ENCODE measurements at places on chromosomes 1 and 21. TPM values are rescaled to one million over a fixed set of nuclear protein-coding genes. Genes with fewer than 3 reads are reported as not detected.

GRCh38 chr1:33519240-33519884 lies 46.9 kb downstream of the ZSCAN20 start:
- DNase-seq: no peak

DNA sequence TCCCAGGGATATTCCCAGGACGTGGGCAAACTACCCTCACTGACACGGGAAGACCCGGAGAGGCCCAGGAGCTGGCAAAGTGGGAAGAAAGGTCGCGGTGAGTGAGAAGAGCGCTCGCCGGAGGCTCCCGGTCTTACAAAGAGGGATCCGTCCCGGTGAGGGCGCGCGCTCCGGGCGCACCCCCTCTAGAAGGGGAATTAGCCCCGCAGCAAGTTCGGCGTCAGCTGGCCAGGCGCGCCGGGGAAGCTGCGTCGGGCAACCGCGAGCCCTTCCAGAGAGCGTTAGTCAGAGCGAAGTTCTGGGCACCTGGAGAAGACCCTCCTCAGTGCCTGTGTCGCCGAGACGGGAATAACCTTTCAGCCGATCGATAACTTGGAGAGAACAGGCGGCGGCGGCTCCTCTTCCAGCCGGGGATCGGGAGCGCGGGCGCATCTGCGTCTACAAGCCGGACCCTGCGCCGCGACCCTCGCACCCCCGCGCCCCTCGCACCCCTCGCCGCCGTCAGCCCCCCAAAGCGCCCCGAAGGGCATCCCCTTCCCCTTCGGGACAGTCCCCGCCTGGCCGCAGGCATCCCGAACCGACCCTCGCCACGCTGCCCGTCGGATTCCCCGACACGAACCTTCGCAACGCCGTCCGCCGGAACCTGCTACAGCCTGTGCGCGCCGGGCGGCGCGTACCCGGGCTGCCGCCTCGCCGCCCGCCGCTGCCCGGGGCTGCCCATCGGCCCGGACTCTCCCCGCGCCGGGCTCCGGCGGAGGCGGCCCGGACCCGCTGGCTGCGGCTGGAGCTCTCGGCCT lies 485 bp downstream of the SIPA1L2 start:
- peak; percentile 38 for DNase-seq

TFF3 gene
- polyA plus RNA-seq: 5.4 TPM

DNA sequence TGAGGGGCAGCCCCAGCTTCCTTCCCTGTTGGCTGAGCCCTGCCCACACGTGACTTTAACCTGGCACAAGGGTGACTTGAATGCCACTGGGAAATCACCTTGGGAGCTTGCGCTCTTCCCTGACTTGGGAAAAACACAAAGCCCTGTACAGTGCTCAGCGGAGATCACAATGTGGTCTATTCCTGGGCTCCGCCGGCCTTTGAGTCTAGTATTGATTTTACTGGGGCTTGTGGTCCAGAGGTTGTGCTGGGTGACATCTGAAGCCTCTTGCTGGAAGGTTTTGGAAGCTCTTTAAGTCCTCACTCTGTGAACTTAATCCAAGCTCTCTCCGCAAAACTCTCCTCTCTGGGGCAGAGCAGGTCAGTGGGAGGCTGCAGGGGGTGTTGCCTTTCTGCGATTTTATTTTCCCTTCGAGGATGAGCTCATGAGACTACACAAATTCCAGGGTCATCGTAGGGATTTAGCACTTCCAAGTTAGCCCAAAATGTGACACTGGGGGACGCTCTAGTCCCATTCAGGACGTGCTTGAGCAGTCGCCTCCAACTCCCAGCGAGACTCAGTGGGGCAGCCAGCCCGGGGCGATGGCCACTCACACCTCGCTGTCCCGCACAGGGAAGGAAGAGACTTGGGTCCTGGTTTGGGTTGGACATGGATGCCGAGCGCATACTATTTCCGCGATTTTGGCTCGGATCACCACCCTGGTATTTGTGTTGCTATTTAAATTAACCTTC lies 291.9 kb upstream of the AJAP1 start:
- no peak for DNase-seq

DNA sequence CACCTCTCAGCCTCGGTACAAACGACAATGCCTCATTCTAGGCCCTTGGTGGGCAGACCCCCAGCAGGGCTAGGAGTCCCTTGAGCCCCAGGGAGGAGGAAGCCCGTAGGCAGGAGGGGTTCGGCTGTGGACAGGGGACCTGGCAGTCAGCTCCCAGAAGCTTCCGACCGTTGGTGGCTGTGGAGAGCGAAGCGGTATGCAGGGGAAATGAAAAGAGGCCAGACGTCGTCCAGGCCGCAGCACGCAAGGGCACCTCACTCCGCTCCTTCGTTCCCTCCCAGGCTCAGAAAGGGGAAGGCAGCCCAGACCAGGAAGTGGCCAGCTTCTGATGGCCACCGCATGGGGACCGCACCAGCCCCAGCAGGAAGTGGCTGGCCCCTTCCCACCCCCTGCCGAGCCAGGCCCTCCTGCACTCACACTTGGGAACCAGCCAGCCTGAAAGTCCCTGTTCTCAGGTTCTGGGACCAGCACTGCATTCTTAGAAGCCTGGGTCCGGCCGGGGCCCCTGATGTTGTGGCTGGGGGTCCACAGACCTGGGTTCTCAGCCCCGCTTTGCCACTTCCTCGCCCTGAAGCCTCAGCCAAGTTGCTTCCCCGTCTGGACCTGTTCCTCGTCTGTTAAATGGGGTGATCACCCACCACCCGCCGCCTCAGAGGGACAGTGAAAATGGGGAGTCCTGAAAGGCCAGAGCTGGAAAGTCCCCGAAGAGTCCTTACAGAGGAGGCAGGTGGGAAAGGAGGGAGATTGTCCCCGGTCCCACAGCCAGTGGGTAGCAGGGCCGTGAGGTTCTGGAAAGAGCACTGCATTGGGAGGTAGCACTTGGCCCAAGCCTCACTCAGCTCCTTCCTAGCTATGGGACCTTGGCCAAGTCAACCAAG lies 104.0 kb upstream of the RUNX3 start:
- DNase-seq: no peak

GRCh38 chr21:14353231-14353630 lies 29.7 kb downstream of the HSPA13 start:
- DNase-seq: no peak

TARBP1 gene
- polyA plus RNA-seq: 60.7 TPM

DNA sequence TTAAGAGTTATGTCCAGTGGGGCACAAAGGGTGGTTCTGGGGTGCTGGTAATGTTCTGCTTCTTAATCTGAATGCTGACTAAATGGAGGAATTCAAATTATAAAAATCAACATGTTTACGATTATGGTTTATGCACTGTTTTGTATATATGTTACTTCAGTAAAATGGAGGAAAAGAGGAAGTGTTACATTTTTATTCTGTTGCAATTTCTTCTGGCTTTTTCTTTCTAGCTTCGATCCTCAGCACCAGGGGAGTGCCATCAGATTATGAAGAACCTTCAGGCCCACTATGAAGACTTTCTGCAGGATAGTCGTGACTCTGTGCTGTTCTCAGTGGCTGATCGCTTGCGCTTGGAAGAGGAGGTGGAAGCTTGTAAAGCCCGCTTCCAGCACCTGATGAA lies 105.5 kb downstream of the MACF1 start:
- DNase-seq: no peak

RHD gene
- polyA plus RNA-seq: 0.99 TPM

DNA sequence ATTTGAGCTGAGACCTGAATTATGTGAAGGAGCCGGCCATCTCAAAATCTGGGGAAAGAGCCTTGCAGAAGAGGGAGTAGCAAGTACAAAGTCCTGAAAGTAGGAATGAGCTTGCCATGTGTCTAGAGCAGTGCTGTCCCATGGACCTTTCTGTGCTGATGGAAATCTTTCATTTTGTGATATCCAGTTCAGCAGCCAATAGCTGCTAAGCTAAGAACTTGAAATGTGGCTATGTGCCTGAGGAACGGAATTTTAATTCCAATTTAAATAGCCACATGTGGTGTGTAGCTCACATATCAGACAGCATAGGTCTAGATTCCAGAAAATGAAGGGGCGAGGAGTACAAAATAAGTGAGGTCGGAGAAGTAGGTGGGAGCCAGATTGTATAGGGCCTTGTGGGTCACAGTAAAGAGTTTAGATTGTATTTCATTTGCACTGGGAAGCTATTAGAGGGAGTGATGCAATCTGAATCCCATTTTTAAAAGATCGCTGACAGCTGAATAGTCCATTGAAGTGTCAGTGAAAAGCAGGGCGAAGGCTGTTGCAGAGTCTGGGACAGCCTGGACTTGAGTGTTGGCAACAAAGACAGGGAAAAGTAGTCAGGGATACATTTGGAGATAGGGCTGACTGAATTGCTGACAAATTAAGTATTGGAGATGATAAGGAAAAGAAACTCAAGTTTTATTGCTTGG lies 80.3 kb downstream of the TMEM200B start:
- DNase-seq: no peak

DNA sequence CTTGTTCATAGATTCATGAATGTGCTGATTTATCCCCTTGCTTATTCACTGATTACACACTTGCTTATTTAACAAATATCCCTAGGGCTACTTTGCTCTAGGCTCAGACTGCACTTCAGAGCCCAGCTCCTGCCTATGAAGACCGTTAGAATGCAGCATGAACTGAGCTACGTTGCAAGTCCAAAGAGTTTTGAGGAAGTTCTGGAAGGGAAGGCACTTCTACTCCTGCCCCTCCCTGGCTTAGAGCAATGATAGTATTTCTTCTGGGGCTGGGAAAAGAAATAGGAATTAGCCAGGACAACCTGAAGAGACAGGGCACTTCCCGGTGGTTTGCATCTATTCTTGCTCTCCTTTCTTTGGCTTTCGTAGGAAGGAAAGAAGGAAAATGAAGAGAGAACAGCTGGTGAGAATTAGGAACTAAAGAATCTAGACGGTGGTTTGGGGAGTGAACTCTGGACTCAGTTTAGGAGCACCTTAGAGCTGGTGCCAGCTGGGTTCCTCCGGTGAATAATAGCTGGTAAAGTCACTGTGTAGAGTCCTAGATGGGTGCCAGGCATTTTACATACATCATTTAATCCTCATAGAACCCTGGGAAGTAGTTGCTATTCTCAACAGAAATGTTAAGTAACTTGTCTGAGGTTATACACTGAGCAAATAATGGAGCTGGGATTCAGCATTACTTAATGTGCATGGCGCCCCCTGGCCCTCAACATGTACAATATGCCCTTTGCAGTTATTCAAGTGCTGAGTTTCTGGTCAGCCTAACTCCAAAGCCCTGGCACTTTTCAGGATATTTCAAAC lies 65.9 kb downstream of the NDUFS5 start:
- DNase-seq: no peak

GRCh38 chr1:38123356-38124135 lies 77.0 kb upstream of the POU3F1 start:
- no peak for DNase-seq

GRCh38 chr1:81836007-81836626 lies 35.4 kb downstream of the ADGRL2 start:
- no peak for DNase-seq

GRCh38 chr1:198056255-198056654 lies 100.5 kb upstream of the NEK7 start:
- no peak for DNase-seq

GRCh38 chr1:232033285-232033684 lies 406.7 kb downstream of the DISC1 start:
- no peak for DNase-seq
